ENCODE measurements at places on chromosomes 1 and 21.

DNA sequence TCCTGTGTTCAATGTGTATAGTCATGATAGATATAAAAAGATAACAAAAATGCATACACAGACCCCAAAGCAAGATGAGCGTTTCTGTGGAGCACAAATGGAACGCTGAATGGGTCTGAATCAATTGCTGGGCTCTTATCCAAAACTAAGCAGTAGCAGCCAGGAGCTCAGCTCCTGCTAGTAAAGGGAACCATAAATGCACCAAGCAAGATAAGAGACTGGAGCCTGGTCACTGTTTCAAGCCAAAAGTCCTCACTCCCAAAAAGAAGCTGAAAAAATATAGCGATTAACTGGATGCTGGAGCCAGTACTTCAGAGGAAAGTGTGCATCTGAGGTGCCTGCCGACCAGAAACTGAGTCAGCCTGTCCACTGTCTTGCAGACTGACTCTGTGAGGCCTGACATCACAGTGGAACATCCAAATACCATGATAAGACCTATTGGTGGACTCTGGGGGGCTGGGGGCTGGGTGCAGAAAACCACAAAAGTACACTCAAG is 68.9 kb downstream of the LRRC8C start:
- no peak for DNase-seq

DNA sequence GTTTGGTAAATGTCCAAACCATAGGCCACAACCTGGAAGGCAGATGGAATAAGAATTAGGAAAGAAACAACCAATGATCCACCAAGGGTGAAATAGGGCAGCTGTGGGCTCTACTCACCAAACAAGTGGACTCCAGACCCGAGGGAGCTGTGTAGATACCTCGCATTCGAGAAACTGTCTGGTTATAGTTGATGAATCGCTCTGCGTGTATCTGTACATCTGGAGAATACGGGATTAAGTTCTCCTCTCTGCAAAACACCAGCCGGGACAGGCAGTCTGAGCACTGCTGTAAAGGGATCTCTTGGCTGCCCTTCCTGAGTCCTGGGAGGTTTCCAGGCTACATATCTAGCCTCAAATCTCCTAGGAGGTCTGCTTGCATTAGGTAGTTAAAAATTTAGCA is 9.4 kb upstream of the UBR4 start:
- DNase-seq: no peak

DNA sequence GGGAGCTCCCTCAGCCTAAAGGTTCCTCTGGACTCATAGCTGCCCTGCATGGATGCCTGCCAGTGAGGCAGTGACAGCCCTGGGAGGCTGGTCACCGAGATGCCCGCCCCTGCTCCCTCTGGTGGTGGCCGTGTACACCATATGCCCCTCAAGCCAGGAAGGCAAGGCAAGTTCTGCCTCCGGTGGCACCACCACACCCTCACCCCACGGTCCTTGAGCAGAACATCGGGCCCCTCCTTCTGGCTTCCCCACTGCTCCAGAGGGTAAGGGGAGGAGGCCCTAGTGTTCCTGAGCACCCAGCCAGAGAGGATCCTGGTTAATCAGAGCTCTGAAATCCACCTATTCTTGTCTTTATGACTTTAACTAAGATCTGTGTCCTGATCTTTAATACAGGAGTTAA is 1.5 kb upstream of the S100A14 start:
- DNase-seq: peak; percentile 58

DNA sequence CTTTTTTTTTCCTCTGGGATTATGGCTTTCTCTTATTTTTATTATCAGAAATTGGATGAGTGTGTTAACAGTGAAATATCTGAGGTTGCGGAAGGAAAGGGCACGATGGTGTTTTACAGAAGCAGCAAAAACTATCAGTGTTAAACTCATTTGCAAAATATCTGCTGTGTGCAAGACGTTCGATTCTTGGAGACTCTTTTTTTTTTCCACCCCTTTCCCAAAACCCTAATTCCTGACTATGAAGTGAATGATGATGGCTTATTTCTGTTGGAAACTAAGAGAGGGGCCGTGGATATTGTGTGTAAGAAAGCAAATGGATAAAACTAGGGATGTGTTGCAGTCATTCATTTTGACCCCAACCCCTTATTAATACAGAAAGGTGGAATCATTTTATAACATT is 677 bp downstream of the NCAM2 start:
- DNase-seq: no peak

DNA sequence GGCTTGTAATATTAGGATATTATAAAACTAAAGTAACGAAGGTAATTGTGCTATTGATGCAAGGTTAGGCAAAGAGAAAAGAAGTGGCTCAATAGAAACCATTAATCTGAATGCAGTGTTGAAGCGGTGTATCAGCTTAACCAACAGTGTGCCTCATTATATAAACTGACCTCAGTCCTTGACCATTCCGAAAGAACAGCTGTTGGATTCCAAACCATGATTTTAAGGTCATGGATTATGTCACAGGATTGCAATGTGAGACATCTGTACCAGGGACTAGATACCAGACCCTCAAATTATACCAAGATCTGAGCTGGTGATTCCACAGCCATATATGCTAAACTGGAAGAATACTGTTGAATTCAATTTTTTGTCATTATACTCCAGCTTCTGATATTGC is 134.2 kb upstream of the HP1BP3 start:
- DNase-seq: no peak

DNA sequence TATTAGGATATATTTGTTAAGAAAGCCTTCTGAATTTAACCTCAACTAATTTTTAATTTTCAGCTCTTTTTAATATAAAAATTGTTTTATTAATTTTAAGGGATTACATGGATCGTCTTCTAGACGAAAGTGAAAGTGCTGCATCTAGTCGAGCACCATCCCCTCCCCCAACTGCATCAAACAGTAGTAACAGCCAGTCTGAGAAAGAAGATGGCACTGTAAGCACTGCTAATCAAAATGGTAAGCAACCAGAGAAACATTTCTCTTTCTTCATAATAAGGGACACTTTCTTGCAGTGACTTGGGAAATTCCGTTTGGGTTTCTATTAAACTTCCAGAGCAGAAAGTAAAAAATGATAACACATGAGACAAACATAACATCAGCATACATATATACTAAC is 56.9 kb downstream of the MIER1 start:
- no peak for DNase-seq

GRCh38 chr1:151187205-151187604 is 2.8 kb downstream of the VPS72 start:
- DNase-seq: no peak

GRCh38 chr1:11178021-11179015 is 10.8 kb upstream of the ANGPTL7 start:
- no peak for DNase-seq

DNA sequence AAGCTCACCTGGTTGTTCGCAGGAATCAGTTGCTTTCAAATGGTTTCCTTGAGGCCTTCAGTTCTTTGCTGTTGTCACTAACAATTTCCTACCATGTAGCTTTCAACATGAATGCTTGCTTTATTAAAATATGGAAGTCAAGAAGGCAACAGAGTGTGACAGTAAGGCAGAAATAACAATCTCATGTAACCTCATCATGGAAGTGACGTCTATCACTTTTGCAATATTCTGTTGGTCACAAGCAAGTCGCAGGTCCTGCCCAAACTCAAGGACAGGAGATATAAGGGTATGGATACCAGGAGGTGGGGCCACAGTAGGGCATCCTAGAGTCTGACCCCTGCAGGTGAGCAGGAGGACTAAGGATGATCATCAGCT is 296.8 kb upstream of the ZP4 start:
- DNase-seq: no peak

GRCh38 chr1:109111386-109112055 is 2.4 kb upstream of the ELAPOR1 start:
- DNase-seq: no peak

GRCh38 chr1:21051177-21051825 is 125.4 kb downstream of the EIF4G3 start:
- no peak for DNase-seq

DNA sequence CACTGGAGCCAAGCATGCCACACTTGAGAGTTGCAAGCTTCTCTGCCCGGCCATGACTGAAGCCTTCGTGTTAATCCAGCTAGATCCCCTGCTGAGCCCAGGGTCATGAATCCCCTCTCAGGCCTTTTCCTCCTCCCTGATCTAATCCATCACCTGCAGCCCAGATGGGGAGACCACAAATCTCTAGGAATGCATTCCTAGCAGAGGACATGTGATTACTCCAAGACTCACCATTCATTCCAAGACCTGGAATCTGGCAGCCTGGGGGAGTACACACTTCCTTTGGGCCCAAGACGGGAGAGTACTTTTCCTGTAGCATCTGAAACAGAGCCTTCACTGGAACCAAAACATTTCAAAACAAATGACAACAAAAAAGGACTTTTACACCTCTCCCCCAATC is 269.3 kb upstream of the NFIA start:
- no peak for DNase-seq

DNA sequence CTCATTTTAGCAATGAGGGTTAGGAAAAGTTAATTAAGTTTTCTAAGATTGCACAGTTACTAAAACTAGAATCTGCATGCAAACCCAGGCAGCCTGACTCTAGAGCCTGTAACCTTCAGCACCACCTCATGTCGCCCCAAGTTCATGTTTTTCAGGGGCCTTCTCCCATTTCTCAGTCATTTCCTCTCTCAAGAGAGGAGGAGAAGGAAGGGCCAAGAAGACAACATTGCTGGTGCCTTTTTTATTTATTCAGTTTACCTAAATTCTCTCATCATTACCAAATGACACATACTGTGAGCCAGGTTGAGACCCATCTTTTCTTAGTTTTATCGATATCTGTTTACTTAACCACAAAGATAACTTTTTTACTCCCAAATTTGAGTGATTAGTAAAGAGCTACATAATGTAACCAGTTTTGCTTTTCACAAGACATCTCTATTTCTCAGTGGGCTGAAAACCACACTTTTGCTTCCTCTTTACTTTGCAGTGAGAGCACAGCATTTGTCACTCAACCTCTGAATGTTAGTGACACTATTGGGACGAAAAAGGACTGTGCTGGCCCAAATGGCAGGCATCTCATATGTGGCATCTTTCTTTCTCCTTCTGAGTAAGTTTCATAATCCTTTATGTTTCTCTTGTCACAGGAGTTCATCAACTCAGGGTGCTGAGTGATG is at the start of gene CD101:
CD101 (plus strand) TSS at position 507 of the 674 bp plus-strand sequence; CDS start at position 565, 58 bp downstream.
- DNase-seq: no peak

DNA sequence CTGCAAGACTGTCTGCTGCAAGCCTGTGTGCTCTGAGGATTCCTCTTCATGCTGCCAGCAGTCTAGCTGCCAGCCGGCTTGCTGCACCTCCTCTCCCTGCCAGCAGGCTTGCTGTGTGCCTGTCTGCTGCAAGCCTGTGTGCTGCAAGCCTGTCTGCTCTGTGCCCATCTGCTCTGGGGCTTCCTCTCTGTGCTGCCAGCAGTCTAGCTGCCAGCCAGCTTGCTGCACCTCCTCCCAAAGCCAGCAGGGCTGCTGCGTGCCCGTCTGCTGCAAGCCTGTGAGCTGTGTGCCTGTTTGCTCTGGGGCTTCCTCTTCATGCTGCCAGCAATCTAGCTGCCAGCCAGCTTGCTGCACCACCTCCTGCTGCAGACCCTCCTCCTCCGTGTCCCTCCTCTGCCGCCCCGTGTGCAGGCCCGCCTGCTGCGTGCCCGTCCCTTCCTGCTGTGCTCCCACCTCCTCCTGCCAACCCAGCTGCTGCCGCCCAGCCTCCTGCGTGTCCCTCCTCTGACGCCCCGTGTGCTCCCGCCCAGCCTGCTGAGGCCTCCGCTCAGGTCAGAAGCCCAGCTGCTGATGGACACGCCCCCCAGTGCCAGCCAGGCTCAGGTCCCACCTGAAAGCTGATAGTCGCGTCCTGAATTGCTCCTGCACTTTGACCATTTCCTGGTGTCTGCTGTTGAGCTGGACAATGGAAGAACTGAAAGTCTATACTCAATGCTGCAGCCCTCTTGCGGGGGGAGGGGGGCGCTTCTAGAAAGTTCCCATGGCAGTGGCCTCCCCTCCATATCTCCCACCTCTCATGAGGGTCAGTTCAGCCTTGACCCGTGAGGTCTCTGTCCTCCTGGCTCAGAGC is 1.2 kb downstream of the KRTAP10-4 start:
- peak; percentile 78 for DNase-seq

DNA sequence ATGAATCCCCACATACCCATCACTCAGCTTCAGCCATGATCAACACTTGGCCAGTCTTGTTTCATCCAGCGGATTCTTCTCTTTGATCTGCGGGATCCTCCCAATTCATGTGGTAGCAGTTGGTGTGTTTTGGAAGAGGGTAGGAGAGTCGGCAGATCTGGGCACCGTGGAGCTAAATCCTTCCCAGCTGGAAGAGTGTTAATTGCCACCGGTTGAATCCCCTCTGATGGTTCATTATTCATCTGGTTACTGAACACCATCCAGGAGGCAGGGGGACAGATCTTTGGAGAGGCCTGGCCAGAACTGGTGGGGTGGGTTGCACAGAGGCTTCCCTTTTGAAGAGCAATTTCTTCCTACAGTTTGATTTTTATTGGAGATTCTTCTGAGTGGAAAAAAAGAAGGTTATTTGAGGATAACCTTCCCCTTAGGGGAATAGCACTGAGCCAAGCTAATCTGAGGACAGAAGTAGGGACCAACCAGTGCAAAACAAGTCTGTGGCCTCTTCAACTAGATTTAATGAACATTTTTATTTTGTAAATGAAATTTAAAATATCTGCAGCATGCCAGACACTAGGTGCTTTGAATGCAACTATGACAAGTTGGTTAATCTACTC is 8.1 kb downstream of the NFASC start:
- DNase-seq: no peak

DNA sequence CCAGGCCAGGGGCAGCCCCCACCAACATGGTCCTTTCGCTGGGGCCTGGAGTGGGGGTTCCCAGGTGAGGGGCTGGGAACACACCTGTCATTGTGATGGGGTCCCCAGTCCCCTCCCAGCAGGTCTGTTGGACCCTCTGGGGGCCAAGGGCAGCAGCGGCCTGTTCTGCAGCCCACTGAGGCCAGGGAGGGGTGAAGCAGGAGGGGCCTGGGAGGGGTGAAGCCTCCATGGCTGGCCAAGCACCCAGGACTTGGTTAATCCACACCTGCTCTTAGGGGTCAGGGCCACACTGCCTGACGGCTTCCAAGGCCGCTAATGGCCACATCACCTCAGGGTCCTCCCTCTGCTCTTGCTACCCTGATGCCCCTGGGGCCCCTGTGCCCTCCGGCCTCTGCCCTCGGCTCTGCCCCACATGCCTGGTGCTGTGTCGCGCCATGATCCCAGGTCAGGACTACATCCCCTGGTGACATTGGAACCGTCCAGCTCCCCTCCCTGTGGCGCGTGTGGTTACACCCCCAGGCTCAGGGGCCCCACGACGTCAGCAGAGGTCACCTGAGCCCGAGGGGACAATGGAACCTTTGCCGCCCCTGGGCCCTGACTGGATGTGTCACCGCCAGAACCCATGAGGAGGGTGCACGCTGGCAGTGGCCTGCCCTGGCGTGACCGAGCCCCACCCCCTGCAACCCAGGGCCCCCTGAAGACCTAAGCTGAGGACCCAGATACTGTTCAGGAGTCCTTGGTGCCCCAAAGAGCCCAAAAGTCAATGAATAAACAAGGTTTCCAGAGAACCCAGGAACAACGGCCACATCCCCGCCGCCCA is 7.0 kb downstream of the TNFRSF18 start:
- DNase-seq: no peak
